ENCODE measurements at places on chromosomes 12 and 14.

GRCh38 chr12:9148926-9149325 lies 33.2 kb upstream of the A2M start:
- DNase-seq: no peak

GRCh38 chr14:92959189-92959531 lies 36.2 kb downstream of the CHGA start:
- DNase-seq: no peak

GRCh38 chr14:87754520-87755223 lies 238.3 kb downstream of the GALC start:
- no peak for DNase-seq

DNA sequence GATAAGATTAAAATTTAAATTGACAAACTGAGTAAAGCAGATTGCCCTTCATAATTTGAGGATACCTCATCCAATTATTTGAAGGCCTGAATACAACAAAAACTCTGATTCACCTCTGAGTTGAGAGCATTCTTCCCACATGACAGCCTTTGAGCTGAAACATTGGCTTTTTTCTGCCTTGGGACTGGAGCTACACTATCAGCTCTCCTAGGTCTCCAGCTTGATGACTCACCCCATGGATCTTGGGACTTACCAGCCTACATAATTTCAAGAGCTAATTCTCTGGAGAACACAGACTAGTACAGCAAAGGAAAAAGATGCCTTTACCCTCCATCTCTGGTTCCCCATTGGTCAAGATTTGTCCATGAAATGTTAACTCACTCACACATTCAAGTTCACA lies 555.1 kb downstream of the FOXG1 start:
- DNase-seq: no peak

- DNase-seq: no peak
Observed at GRCh38 chr12:77325511-77326236, 260.3 kb upstream of the E2F7 start.

DNA sequence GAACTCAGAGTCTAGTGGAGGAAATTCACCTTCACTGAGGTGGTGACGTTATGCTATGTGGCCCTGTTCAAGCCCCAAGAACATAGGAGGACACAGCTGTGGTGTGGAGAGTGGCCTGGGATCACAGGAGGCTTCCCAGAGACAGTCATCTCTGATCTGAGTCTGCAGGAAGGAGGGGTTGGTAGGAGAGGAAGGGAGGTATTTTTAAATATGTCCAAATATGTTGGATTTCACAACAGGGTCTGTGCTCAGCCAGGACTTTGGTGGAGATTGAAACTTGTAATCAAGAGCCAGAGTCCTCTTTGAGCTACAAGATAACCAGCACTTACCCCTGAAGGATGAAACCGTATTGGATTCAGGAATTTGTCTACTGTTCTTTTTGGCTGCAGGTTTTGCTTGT lies 26.4 kb upstream of the MED13L start:
- no peak for DNase-seq
